ENCODE measurements at places on chromosomes 16 and 17.

DNA sequence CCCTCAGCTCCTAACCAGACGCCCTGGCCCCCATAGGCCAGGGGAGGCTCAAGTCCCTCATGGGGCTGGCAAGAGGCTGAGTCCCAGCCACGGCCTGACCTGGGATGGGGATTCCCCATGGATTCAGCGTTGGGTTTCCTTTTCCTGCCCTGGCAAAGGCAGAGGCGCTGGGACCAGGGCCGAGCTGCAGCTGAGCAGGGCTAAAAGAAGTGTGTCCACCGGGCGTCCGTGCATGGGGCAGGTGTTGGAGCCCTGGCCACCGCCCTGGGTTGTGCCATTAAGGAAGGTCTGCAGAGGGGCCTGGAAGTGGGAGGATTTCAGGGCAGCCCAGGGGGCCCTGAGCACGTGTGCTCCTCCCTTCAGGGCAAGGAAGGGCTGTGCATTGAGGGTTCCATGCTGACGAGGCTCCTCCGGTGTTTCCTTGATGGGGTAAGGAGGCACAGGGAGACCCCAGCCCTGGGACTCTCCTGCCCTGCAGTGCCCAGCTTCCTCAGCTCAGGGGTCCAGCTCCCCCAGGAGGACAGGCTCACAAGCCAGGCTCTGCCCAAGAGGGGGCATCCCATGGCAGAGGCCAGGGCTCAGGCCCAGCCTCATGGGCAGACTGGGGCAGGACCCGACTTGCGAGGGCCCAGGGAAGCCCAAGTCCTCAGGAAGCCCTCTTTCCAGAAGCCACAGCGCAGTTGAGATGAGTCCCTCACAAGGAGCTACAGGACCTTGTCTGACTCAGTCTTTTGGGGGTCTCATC, 10.1 kb downstream of the TBC1D26 start:
- no peak for DNase-seq

DNA sequence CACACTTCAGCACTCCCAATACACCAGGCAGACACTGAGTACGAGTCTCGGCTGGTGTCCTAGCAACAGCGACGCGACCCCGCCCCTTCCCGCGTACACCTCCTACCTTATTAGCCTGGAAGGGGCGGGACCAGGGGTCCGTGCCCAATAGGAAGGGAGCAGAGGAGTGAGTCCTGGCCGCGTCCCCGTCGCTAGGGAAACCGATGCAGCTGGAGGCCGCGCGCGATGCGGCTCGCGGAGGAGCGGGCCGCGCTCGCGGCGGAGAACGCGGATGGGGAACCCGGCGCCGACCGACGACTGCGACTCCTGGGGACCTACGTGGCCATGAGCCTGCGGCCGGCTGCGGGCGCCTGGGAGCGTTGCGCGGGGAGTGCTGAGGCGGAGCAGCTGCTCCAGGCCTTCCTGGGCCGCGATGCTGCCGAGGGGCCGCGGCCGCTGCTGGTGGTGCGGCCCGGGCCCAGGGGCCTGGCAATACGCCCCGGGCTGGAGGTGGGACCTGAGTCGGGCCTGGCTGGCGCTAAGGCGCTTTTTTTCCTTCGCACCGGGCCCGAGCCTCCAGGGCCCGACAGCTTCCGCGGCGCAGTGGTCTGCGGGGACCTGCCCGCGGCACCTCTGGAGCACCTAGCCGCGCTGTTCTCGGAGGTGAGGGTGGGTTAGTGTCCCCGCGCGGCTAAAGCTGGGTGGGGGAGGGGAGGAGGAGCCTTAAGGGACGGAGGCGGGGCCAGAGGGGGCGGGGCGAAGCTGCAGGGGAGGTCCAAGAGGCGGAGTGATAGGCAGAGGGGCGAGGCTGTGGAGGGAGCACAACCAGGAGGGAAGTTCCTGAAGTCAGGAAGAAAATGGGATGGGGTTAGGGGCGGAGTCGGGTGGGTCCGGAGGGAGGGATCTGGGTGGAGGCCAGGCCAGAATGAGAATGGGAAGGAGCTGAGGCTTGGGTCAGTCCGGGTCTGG, at the start of gene DNAH9:
DNAH9 (plus strand) TSS at position 197 of the 948 bp plus-strand sequence; CDS start at position 226, 29 bp downstream.
- DNase-seq, result peak; percentile 44

DNA sequence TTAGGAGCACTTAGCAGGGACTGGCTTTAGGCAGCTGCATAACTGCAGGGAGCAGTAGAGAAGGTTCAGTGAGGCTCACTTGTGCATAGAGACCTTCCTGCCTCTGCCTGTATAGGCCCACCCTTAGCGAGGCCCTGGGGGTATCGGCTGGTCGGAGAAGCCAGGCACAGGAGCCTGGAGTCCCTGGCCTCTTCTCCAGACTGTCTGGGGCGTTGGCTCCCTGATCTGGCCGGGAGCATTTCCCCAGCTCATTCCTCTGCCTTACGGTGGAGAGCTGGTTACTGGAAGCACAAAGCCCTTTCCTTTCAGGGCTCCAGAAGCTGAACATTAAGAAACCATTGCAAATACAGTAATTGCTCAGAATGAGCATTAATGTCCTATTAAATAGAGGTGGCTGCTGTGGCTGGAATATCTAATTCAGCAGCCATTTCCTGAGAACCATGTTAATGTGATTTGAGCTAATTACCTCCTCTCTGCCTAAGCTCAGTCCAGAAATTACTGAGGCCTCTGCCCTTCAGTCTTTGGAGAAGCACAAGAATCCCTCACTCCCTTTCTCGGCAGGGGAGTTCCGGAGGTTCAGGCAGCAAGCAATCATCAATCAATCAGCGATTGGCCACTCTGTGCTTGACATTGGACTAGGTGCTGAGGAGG, 18.8 kb upstream of the TMEM220 start:
- DNase-seq, result no peak

- DNase-seq, result no peak
Measured at GRCh38 chr16:89300311-89300975, 82.9 kb downstream of the ZNF778 start.

DNA sequence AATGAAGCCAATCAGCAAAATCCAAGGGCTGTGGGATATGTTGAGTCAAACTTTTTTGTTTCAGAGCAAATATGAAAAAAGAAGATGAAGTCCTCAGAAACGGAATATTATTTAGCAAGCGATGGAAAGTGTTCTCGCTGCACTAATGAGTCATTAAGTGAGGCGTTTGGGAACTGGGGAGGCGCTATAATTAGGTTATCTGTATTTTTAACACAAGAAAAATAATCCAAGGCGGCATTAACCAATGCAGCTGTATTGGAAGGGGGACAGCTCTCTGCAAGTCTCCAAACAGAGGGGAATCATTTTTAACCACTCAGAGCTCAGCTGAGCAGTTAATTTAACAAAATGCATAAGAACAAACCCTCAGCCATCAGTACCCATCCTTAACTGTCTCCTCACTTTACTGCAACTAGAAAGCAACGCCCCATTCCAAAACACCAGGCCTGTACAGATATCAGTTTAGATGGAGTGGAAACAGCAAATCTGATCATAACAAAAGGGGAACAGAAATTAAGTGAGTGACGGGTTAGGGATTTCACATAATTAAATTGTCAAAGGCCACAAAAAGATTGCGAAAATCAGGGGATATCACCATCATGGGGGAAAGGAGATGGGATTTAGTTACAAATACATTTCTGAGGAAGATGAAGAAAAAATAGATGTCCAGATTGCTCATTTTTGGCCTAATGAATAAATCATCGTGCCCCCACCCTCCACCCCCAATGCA, 211.0 kb upstream of the TOX3 start:
- no peak for DNase-seq

DNA sequence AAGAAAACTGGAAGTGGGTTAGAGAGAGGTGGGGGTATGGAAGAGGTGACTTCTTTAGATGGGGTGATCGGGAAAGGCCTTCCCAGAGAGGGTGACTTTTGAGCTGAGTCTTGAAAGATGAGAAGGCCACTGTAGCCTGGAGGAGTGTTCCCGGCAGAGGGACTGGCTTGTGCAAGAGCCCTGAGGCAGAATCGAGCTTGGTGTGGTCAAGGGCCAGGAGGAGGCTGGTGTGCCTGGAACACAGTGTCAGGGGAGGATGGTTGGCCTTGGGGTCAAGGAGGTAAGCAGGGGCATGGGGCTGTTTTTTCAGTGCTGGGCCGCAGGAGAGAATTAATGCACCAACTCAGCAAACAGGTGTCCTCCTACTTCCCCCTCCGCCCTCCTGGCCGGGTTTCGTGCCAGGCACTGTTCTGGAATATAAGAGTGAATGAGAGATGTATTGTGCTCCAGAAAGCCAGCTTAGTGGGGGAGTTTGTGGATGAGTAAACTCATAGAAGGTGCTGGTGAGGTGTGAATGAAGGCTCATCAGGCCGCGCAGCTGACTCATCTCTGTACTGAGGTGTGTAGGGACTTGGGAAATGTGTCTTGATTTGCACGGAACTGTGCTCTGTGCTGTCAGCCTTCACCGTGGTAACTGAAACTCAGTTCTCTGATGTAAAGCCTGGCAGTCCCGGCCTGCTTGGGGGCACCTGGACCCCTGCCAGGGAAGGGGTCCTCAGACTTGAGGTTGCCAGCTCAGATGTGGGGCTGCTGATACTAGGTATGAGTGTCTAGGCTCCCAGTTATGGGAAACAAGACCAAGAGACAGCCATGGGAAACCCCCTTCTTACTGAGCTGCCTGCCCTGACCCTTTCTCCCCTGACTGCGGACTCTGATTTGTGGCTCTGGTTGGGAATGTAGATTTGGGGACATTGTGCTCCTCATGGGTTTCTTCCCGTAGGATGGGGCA, 15.3 kb downstream of the KSR1 start:
- peak; percentile 97 for DNase-seq

- no peak for DNase-seq
Measured at GRCh38 chr17:72008236-72008876, 112.5 kb upstream of the SOX9 start.

DNA sequence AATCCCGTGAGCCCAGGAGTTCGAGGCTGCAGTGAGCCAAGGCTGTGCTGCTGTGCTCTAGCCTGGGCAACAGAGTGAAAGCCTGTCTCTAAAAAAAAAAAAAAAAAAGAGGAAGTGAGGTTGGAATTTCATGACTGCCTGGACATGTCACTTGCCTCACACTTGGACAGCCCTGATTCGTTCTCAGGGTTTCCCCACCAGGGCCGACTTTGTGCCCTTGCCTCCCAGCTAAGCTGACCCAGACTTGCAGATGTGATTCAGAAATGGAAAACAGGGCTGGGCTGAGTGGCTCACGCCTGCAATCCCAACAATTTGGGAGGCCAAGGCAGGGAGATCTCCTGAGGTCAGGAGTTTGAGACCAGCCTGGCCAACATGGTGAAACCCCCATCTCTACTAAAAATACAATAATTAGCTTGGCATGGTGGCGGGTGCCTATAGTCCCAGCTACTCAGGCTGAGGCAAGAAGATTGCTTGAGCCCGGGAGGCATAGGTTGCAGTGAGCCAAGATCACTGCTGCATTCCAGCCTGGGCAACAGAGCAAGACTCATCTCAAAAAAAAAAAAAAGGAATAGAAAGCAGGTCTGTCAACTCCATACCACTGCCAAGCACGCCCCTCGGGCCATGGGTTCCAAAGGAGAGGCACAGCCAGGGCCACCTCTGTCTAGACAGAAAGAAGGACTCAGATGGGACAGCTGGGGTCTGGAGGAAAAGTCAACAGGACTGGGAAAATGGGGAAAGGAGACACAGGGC, 46.9 kb downstream of the SOCS1 start:
- no peak for DNase-seq

- DNase-seq, result no peak
Measured at GRCh38 chr17:692116-692515, 22.5 kb downstream of the VPS53 start.

Measured in activated CD4-positive, alpha-beta T cell treated with anti-CD3 and anti-CD28 coated beads, Interleukin-10, Interleukin-2, amounts not matched to agents 100 ng/mL and 50 ng/mL, durations not matched to agents 16 hours and 8 hours (primary cell).